ENCODE measurements at places on chromosomes 13 and 19.

GRCh38 chr13:64709079-64709478 lies 2521.1 kb downstream of the PCDH9 start:
- no peak for DNase-seq

DNA sequence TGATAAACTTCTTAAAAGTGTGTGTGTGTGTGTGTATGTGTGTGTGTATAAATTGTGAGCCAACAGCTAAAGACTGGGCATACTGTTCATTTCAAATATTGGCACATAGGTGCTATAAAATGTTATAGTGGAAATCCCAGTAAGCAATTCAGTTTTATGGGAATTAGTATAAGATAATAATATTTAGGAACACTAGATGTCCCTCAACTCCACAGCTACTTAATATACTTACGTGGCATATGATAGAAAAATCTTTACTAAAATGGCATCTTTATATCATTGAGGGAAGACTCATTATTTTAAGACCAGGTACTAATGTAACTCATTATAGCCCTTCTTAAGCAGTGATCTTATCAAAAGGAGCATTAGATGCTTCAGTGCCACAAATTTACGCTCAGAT lies 266.2 kb downstream of the MAB21L1 start:
- DNase-seq, result no peak

- DNase-seq, result no peak
These were observed 143.2 kb upstream of the ZNF536 start for GRCh38 chr19:30228835-30229524.

GRCh38 chr13:23741879-23742510 lies 147.2 kb downstream of the MIPEP start:
- no peak for DNase-seq

DNA sequence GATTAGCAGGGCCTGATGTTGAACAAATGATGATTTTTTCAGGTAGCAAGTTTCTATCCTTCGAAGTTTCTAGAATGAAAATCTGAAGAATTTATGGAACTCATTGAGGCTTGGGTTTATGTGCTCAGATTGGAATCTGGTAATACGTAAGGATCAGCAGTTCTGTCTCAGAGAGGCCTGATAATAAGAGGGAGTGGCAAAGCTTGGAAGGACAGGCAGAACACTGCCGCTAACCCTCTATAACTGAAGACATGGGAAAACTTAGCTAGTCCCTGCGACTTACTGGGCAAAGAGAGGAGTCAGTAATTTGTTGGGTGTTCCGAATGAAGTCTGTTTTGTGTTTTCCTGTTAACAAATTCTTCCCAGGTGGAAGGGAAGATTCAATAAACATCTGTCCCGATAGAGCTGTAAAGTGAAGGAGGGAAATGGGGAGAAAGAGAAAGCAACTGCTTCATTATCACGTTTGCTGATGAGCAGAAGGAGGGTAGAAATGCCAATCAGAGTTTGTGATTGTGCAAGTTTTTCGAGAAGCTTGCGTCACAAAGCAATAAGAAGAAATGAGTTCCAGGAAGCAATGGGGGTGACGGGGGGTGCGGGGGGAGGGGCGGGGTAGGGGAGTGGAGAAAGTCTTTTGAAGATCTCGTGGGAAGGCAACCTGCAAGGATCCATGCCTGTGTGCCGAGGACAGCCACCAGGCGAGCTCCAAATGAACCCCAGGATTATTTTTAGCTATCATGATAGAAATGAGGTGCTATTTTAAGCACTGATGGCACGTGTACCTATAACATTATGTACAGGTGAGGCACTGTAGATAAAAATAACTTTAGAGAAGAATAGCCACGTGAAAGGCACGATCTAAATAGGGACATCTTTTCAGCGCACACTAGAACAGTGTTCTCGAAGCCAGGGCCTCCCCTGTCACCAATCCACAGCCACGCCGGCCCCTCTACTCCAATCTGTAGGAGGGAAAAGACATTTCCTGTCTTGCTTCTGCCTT lies 224.1 kb downstream of the FGF9 start:
- DNase-seq, result no peak

- DNase-seq, result no peak
These were observed 62.9 kb downstream of the RASA3 start for GRCh38 chr13:114069376-114070097.

DNA sequence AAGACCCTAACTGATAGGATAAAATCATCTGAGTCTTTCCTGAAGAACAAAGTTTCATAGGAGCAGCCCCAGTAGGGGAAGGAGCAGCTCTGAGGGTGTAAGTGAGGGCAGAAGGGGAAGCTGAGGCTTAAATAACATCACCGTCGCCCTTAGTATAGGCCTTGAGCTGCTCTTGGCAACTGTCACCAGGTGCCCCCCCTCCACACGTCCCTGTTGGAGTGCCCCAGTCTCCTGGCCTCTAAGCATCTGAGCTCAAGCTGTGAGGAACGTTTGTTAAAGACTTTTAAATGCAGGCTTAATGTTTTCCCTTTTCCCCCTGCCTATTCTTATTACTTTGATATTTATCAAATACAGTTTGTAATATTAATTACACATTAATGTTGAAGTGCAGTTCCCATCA lies 170.6 kb downstream of the ZIC5 start:
- DNase-seq, result no peak

DNA sequence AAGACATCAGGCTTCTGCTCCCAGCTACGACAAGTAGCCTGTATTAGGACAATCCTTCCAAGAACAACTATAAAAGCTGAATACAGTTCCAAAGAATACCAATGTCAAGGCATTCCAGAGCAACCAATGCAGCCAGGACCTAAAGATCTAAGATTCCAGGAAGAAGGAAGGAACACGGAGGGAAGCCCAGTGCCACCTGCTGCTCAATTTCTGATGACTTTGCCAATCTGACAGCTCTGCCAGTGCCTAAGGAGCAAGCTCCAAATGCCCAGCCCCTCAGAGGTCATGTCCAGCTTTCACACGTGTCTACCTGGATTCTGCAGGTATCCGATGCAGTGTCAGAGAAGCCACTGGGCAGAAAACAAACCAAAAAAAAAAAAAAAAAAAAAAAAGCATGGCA lies 164.4 kb downstream of the IRS2 start:
- no peak for DNase-seq

GRCh38 chr13:21670883-21671619 lies at the start of gene FGF9:
Gene FGF9, plus strand, starts transcription at chr13:21671073. Its CDS starts 840 bp downstream, at chr13:21671913.
- peak; percentile 46 for DNase-seq

- no peak for DNase-seq
These were observed 26.1 kb upstream of the EID2 start for GRCh38 chr19:39566064-39566463.

GRCh38 chr13:99053636-99054233 lies 75.9 kb upstream of the DOCK9 start:
- no peak for DNase-seq

GRCh38 chr13:112954488-112955270 lies 14.3 kb upstream of the MCF2L start:
- DNase-seq, result no peak

GRCh38 chr13:40163066-40164000 lies 503.1 kb downstream of the FOXO1 start:
- no peak for DNase-seq

DNA sequence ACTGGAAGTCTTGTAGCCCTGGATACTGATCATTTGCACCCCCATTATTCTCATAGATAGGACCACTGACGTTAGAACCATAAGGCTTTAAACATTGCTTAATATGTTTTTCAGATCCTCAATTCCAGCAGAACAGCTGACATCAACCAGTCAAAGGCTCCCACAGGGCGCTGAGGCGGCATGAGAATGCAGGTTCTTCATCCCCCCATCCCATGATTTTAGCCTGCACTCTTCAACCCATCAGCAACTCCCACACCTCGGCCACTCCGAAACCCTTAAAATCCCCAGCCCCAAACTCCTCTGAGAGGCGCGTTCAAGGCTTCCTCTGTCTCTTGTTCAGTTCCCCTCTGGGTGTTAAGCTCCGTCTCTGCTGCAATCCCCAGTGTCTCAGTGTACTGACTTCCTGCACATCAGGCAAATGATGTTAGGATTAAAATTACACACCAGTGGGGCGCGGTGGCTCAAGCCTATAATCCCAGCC lies 24.3 kb upstream of the LAMP1 start:
- no peak for DNase-seq

DNA sequence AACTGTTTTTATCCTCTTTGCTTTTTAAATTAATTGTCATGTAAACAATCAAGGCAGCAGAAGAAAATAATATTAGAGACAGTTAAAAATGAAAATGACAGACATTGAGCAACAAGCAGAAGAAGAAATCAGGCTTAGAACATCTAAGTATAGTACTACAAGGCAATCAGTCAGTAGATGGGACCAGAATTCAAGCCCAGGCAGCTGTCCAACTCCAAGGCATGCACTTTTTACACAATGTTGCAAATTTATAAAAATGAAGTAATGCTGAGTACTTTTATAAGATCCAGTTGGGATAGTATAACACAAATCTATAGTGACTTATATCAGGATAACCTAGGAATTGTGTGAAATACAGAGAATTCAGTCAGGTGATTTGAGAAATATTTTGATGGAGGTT lies 2815.8 kb downstream of the PCDH9 start:
- DNase-seq, result no peak

Measured in nucleus accumbens (tissue), 56 donors.